ENCODE measurements at places on chromosomes 16 and 17.

DNA sequence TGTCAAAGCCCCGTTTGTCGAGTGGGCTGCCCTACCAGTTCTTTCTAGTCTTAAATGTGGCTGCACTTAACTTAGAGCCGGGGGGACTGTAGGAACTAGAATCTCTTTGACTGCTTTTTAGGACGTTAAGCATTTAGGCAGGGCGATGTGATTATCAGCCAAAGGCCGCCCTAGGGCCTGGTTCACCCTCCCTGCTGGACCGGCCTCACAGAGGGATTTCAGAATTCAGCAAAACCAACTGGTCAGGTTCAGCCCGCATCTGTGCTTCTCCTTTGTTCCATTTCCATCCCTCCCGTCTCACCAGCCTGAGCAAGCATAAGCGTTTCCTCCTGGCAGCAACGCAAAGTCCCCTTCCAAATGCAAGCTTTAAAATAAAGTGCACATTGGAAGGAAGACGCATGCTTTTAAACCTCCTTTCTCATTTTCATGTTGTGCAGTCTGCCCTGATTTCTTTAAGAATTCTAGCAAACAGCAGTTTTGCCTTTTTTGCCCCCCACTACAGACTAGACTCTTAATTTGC is 16.5 kb upstream of the NAT9 start:
- no peak for DNase-seq

GRCh38 chr16:55641430-55642056 is 14.2 kb upstream of the SLC6A2 start:
- no peak for DNase-seq

DNA sequence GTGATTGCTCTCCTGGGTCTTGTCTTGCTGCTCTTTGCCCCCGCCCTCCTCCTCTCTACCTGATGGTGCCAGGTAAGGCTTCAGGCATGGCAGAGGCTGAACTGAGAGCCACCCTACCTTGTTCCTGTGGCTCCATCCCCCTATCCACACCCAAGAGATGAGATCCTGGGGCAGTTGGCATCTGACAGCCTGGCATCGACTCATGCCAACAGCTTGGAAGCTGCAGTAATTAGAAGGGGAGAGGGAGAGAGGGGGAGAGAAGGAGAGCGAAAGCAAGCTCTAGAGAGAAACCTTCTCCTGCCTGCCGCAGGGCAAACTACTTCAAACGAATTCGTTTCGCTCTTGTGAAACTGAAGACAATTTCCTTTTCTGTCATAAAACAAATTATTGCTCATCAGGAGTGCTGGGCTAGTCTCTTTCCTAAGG is 13.8 kb upstream of the SP6 start:
- no peak for DNase-seq

GRCh38 chr17:42406615-42407288 is 16.3 kb downstream of the CAVIN1 start:
- DNase-seq = no peak

DNA sequence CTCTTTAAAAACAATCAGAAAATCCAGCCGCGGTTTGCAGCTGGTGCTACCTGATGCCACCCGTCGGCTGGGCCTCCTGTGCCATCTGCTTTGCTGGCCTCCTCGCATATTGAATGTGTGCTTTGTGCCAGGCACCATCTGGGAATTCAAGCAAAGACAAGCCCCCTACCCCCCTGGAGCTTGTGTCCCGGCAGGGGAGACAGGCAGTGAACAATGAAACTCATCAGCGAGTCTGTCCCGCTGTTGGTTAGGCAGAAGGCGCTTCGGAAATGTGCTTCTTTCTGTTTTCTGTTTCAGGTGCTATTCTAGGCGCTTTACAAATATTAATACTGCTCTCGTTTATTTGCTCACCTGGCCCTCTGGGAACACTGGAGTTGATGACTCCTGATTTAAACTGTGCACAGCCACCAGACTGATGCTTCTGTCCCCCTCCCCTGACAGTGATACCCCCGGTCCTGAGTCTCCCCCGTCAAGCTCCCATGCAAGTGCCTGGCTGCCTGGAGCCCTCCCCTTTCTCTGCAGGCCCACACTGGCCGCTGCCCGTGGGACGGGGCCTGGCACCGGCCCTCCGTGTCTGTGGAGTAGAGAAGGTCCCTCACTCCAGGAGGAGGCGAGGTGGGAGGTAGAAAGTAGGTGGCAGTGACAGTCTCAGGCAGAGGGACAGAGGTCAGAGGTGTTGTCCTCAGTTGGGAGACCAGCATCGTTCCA is 126.1 kb upstream of the PLCG2 start:
- DNase-seq = no peak

GRCh38 chr17:60699090-60699489 is 21.4 kb downstream of the BCAS3 start:
- DNase-seq = no peak

GRCh38 chr17:21680366-21680765 is 12.0 kb upstream of the KCNJ18 start:
- DNase-seq = no peak

- no peak for DNase-seq
Measured at GRCh38 chr17:80861892-80862291, 129.7 kb upstream of the CHMP6 start.

DNA sequence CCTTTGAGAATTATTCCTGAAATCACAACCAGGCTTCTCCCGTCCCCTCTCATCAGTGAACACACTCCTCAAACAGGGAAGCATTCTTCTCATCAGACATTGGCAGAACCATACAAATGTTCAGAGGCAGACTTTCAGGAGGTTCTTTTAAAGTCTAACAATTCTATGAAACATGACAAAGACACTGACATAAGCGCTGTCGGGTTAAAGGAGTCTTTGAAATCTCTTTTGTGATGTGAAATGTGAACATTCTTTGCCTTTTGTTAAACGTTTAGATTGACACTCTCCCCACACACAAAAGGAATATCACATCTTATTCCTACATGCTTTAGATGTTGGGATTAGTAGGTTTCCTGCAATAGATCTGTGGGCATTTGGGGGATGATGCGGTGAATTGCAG is 63.9 kb downstream of the NETO2 start:
- no peak for DNase-seq

GRCh38 chr16:6498858-6499257 is 833.8 kb upstream of the RBFOX1 start:
- DNase-seq = no peak

DNA sequence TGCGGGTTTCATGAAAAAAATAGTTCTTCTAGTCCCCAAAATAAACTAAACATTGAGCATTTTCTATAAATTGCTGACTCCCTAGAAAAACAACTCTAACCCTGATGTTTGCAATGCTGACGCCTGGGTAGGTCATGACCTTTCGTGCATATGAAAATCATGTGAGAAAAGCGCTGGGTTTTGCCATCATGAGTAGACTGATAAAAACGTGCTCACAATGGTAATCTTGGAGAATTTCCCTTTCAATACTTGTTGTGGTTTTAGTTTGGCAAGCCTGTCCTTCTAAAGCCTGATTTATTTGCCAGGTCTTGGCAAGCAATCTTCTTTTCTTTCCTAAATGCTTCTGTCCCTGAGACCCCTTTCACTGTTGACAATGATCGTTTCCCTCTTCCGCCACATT is 4.0 kb upstream of the CLEC10A start:
- DNase-seq = peak; percentile 36

DNA sequence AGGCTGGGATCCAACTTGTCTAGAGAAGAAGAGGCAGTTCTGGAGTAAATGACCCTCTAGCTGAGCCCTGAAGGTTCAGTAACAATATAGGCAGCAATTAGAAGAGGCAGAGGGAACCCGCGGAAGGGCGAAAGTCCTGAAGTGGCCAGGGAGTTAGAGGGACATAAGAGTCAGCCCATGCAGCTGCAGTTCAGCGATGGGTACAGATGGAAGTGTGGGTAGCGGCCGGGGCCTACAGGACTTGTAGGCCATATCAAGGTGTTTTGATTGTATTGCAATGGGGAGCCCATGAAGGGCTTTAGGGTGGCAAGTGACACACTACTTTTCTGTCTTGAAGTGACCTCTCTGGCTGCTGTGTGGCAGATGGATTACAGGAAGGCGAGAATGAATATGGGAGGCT is 3.0 kb downstream of the ELAC2 start:
- DNase-seq = no peak

DNA sequence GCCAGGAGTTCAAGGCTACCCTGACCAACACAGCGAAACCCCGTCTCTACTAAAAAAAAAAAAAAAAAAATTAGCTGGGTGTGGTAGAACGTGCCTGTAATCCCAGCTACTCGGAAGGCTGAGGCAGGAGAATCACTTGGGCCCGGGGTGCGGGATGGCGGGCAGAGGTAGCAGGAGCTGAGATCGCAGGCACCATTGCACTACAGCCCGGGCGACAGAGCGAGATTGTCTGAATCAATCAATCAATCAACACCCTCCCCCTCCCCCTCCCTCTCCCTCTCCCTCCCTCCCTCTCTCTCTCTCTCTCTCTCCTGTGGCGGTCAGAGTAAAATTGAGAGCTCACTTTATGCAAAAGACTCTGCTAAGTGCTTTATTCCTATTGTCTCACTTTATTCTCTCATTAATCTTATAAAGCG is 1.2 kb downstream of the HSDL1 start:
- DNase-seq = no peak

GRCh38 chr16:57801809-57802340 is 416 bp downstream of the KIFC3 start:
- no peak for DNase-seq

DNA sequence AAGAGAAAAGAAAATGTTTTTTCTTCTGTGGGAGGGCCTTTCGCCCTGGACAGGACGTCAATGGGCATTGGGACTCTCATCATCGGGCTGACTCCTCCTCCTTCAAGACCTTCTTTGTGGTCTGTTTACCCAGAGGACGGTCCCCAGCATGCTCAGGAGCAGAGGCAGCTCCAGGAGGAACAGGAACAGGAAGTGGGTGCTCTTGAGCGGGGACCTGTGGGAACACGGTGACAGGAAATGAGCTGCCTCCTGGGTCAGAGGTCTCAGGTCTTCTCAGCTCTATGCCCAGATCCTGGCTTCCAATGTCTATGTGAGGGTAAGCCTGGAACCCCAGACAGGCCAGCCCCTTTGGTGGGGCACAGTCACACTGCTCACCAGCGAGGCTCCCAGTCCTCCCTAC is 12.2 kb downstream of the CD300LD start:
- DNase-seq = no peak

- no peak for DNase-seq
Measured at GRCh38 chr16:20726661-20727060, 15.0 kb downstream of the THUMPD1 start.

DNA sequence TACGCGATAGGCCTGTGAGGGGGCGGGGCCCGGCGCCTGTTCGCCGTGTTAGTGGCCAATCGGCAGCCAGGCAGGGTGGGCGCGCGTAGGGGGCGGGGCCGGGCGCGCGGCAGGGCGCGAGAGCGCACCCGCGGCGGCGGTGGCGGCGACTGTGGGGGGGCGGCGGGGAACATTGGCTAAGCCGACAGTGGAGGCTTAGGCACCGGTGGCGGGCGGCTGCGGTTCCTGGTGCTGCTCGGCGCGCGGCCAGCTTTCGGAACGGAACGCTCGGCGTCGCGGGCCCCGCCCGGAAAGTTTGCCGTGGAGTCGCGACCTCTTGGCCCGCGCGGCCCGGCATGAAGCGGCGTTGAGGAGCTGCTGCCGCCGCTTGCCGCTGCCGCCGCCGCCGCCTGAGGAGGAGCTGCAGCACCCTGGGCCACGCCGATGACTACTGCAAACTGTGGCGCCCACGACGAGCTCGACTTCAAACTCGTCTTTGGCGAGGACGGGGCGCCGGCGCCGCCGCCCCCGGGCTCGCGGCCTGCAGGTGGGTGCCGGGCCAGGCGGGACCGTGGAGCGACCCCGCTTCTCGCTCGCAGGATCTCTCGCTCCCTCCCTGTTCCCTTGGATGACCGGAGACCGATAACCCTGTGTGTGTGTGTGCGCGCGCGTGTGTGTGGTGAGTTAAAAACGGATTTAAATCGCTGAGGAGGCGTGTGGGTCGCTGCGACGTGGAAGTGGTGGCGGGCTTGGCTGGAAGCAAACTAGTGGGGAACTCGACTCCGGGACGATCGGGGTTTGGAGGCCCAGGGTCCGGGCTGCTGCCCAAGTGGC is at the start of gene NFATC3:
Gene NFATC3, plus strand, starts transcription at position 112 of the 813 bp plus-strand sequence. Its CDS starts 312 bp downstream, at position 424.
- DNase-seq = peak; percentile 97

DNA sequence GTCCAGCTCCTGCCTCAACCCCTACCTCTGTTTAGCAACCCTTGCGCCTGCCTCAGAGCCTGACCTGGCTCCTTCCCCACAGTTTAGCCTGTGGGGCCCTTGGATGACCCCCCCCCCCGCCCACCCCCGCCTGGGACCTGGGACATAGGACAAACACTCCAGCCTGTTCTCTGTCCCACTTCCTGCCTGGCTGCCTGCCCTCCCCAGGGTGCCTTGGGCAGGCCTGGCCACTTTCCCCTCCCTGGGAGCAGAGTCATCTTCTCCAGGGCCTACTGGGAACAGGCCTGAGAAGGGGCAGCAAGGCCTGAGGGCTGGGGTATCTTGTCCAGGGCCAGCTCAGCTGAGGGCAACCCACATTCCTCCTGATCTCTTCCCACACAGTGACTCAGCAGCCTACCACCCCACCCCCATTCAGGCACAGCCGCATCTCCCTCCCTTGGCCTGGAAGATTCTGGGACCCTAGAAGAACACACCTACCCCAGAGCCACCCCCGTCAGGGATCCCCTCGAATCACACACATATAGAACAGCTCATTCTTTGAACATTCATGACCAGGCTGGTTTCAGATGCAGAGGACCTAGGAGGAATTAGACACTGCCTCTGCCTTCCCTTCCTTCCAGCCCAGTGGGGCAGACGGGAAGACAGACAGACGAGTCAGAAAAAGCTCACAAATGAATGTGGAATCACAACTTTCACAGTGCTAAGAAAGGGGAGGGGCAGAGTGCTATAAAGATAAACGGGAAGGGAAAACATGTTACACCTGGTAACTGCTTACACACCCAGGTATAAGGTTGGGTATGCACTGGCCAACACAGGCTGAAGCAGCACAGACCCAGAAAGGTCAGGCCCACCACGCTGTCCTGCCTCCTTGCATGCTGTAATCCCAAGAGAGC is 6.0 kb downstream of the FHOD1 start:
- DNase-seq = no peak

GRCh38 chr17:44829523-44830358 is at the start of gene GJC1:
GJC1 (minus strand) TSS chr17:44830287; CDS start chr17:44805817, 24,470 bp downstream.
- no peak for DNase-seq

DNA sequence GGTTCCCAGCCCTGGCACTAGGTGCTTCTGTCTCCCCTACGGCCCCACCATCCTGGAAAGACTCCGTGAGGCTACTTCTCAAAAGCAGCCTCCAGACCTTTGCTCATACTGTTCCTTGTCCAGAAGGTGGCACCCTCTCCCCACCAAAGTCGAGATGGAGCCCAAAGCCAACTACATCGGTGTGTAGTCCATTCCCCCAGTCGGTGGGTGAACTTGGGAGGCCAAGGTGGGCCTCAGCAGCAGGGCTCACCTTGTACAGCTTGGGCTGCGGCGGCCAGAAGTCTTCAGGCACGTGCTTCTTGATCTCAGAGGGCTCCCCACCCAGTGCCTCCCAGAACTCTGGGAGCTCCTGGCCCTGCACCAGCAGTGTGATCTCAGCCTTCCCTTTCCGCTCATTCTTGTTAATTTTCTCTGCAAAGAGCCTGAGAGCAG is 10.2 kb downstream of the FLII start:
- peak; percentile 88 for DNase-seq

- peak; percentile 58 for DNase-seq
Measured at GRCh38 chr17:35170968-35171771, 23.0 kb downstream of the SLC35G3 start.
